NCI-H1417 (cell line): ENCODE measurements at places on chromosomes 4 and X.

GRCh38 chrX:134426281-134426680 lies 33.7 kb upstream of the HPRT1 start:
- no peak for DNase-seq

DNA sequence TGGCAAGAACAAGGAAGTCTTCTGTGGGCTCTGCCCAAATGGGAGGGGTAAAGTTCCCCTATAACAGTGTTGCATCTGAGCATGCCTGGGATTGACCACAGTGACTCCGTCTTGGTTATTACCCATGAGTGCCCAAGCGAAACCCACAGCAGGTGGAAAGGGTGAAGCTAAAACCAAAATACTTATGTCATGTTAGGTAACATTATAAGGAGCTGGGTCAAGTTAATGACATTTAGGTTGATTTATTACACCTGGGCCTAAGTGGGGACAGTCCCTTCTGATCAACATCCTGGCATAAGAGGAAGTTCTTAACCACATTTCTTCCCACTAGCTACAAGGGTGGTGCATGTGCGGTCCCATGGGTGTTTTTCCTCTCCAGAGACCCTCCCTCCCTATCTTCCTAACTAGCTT lies 1.3 kb upstream of the ZNF732 start:
- DNase-seq = no peak

DNA sequence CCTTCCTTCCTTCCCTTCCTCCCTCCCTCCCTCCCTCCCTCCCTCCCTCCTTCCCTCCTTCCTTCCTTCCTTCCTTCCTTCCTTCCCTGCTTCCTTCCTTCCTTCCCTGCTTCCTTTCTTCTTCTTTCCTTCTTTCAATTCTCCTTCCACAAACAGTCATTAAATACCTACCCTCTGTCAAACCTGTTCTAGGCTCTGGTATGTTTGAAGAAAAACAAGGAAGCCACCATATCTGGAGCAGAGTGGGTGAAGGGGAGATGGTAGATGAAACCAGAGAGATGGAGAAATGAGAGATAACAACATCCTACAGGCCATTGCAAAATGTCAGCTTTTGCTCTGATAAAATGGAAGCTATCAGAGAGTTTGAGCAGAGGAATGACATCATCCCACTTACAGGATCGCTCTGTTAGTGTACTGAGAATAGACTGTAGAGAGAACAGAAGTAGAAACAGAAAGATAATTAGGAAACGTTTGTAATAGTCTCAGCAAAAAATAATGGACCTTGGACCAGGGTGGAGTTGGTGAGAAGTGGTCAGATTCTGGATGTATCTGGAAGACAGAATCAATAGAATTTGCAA lies 334.0 kb downstream of the STIM2 start:
- no peak for DNase-seq

DNA sequence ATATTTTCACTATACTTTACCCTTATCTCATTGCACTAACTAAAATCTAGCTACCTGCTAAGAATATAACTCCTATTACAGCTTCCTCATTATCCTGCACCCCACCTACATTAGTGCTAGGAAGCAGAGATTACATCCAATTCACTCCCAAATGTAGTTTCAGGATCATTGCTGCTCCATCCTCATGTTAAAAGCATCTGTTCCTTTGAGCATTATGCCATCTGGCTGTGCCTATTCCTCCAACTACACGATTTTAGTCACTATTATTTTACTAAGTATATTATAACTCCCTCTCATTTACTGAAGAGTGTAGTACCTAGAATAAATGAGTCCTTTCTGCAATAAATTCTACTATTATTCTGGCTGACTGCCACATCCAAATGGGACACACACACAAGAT lies 1586.9 kb downstream of the TECRL start:
- no peak for DNase-seq

DNA sequence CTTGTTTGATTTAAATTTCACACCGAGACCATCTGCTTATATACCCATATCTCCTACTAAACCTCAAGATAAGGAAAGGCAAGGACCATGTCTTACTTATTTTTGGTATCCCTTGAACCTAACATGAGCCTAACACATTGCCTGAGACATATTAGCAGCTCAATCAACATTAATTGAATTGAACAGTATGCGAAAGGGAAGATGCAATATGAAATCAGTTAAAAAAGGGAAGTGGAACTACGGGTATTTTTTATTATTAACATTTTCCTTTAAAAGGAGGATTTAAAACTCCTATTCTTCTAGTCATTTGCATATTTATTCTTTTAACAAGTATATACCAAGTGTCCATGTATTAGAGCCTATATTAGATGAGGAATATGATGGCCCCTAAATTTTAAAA lies 197.0 kb downstream of the CAMK2D start:
- DNase-seq = no peak
